ENCODE measurements at places on chromosomes 16 and 17.

DNA sequence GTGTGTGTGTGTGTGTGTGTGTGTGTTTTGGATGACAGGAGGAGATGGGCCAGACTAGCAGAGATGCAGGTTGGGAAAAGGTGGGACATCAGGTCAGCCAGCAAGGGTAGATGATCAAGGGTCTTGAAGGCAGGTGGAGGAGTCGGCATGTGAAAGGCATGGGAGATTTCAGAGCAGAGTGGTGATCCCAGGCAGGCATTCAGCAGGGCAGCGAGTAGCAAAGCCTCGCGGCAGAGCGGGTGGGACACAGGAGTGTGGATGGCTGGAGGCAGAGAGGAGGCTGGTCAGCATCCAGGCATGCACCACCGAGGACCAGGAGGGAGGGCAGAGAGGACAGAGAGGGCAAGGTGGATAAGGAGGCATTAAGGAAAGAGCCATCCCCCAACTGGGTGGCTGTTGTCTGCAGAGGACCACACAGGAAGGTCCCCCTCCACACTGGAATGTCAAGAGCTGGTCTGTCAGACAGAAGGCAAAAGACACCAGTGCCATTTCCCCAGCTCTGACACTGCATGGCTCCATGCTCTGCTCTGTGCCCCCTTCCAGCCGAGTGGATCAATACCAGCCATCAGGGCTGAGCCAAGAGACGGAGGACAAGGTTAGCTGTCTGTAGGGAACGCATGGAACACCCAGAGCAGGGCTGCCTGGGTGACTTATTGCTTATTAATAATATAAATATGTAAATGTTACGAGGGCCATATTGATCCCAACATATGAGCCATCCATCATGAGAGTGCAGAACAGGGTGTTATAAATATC is 74.8 kb upstream of the RPL38 start:
- no peak for DNase-seq

GRCh38 chr16:83989300-83989699 is 21.3 kb downstream of the NECAB2 start:
- no peak for DNase-seq

DNA sequence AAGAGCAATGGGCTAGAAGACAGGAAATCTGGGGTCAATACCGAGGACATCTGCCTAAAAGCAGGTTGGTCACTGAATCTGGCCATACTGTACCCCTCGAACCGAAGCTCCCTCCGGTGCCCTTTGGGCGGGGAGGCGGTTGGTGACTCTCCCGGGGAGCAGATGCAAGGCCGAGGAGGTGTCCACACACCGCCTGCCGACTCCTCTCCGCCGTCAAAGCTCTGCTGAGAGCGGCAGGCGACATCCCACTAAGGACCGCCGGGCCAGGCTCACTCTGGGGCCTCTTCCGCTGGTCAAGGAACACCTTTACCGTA is 458 bp downstream of the ZNF200 start:
- DNase-seq = no peak

GRCh38 chr16:75065521-75066149 is 50.9 kb downstream of the LDHD start:
- no peak for DNase-seq

GRCh38 chr16:77816293-77816692 is 27.9 kb downstream of the VAT1L start:
- DNase-seq = no peak

GRCh38 chr16:86669937-86670749 is 91.8 kb downstream of the FOXL1 start:
- DNase-seq = no peak

DNA sequence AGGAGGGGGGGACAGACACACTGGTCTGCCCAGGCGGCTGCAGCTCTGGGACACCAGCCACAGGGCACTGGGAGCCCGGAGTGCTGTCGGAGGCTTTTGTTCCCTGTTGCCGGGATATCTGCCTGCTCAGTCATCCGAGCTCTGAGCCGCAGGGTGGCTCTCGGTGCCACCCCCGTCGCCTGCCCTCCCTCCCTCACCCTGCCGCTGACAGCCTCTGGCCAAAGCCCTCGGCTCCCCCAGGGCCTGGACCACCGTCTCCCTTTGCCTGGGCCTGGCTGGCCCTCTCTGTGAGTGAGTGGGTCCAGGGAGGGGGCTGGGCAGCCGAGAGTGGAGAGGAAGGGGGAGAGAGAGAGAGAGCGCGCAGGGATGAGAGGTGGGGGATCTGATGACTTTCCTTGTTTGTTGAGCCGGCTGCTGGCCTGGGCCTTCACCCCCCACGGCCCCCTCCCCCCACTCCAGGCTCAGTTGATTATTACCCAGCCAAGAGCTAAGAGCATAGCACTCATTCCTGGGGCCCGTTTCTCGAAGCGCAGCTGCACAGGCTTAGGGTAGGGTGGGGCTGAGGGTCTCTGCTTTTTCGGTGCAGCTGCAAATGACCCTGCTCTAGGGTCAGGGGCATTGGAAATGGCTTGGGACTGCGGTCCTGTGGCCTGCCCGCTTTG is 2.7 kb downstream of the FOXJ1 start:
- peak; percentile 75 for DNase-seq

GRCh38 chr17:67689534-67690177 is 28.1 kb upstream of the NOL11 start:
- peak; percentile 57 for DNase-seq

DNA sequence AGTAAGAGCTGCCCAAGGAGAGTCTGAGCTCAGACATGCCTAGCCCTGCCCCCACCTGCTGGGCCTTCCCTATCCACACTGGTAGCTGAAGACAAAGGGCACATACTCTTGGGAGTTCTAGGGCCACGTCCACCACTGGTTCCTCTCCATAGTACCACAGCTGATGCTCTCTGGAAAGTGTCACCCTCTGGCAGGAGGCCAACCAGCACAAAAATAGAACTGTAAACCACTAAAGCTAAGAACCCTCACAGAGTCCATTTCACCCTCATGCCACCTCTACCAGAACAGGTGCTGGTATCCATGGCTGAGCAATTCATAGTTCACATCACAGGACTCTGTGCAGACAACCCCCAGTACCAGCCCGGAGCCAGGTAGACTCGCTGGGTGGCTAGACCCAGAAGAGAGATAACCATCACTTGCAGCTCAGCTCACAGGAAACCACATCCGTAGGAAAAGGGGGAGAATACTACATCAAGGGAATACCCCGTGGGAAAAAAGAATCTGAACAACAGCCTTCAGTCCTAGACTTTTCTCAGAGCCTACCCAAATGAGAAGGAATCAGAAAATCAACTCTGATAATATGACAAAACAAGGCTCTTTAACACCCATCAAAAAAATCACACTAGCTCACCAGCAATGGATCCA is 115.3 kb downstream of the CEP112 start:
- DNase-seq = no peak

- peak; percentile 76 for DNase-seq
Observed at GRCh38 chr17:6599364-6599763, 41.1 kb downstream of the KIAA0753 start.

DNA sequence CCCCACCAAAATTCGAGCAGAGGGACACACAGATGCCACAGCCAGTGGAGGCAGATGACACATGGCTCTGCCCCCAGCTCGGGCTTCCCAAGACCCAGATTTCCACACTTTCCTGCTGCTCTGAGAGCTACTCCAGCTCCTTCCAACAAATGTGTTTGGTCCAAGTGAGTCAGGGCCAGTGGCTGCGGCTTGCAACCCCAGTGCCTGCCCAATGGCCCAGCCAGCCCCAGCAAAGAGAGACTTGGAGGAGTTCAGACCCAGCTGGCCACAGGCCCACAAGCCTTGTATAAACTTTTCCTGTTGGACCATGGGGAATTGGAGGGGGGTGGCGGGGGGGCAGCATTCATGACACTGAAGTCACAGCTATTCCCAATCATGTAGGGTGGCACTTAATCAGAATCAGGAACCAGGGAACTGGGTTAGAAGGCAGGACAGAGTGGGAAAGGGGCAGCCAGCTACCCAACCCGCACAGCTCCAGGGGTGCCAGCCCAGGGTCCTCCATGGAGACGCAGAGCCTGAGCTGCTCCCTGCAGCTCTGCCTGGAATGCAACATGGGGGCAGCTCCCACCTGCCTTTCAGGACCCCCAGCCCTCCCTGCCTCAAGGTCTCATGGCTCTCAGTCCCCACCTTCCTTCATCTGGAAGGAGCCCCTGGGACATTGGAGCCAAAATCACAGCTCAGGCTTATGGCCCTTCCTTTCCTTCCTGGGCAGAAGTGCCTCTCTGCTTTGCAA is 17.5 kb upstream of the C16orf78 start:
- no peak for DNase-seq

GRCh38 chr16:50613281-50613963 is 65.2 kb downstream of the NKD1 start:
- no peak for DNase-seq

DNA sequence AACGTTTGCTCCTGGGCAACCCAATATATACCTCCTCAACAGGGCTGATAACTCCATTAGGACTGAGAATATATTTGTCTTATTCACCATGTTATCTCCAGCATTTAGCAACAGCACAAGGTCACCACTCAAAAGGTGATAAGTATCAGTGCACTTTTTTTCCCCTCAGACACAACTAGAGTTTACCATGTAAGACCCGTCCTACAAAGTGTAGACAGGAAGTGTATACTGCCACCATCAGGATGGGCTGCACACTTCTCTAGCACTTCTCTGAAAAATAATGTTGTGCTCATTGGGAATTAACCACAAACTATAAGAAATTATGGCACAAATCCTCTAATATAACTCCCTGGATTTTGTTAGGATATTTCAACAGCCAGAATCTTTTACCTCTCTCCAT is 5.7 kb upstream of the VAT1L start:
- DNase-seq = no peak

- DNase-seq = no peak
Observed at GRCh38 chr17:80769516-80769915, 222.1 kb upstream of the CHMP6 start.

- DNase-seq = no peak
Observed at GRCh38 chr17:59371416-59372100, 40.1 kb downstream of the YPEL2 start.

Measured in globus pallidus (tissue), 1 donor.